ENCODE measurements at places on chromosomes 3 and 15.

GRCh38 chr3:157063926-157064325 lies 96.0 kb downstream of the CCNL1 start:
- no peak for DNase-seq

- no peak for DNase-seq
Measured at GRCh38 chr15:67267440-67267839, 12.9 kb downstream of the IQCH start.

GRCh38 chr15:77532067-77532710 lies 100.5 kb downstream of the LINGO1 start:
- DNase-seq: no peak

- no peak for DNase-seq
Measured at GRCh38 chr15:58489289-58490085, 57.7 kb downstream of the LIPC start.

Measured in central memory CD8-positive, alpha-beta T cell (primary cell).